CD4-positive, CD25-positive, alpha-beta regulatory T cell (primary cell): ENCODE measurements at places on chromosomes 7 and 10.
A peak's percentile ranks its signal among the peaks of the same experiment; 100 is the strongest.

DNA sequence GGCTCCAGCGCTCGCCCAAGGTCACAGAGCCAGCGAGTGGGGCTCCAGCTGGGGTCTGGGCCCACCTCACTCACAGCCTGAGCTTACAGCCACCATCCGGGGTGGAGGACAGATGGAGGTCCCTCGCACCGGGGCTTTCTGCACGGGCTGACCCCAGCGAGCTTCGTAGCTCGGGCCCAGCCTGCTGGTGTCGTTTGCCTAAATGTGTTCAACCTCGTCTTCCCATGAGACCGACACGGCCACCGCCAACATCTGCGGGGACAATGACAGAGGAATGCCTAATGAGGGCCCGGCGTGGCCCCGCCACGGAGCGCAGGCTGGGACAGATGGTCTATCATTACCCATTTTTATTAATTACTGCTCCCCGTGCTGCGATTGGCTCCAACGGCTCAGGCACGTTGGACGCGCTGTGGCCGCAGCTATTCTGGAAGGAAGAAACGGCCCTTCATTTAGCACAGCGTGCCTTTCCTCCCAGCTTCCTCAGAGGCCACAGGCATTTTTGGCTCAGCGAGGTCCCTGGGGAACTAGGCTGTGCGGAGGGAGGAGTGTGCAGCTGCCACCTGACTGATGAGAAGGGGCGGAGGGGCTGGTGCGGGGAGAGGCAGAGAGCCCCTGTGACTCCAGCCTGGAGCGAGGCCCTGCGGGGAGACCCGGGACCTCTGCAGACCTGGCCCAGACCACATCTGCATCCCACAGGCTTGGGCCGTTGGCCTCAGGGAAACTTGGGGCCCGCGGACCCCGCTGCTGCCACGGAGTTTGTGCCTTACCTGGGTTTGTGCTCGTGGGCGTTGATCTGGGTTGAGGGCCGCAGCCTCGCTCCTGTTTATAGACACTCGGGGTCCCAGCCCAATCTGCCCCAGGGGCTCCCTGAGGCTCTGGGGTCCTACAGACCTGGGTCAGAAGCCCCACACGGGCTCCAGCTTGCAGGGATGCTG, 22.9 kb upstream of the ELFN1 start:
- DNase-seq, result no peak

GRCh38 chr7:129768614-129769399, 157.3 kb downstream of the NRF1 start:
- DNase-seq, result no peak

DNA sequence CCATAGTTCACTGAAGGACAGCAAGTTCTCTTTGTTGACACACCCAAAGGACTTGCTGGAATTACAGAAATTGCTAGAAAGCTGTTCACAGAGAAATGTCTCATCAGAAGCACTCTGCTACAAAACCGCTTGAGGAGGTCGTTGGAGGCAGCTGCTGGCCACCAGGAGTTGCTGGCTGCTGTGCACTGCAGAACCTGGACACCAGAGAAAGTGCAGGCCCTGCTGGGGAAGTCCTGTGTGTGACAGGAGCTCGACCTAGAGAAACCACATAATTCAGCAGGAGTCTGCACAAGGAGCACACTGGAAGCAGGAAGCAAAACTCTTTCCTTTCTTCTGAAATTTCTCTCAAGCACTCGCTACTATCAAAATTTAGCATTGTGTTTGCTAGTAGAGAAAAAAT, 461.5 kb upstream of the GHITM start:
- DNase-seq, result no peak

- no peak for DNase-seq
Observed at GRCh38 chr7:75572814-75573213, 80.7 kb downstream of the SPDYE5 start.

- no peak for DNase-seq
Observed at GRCh38 chr10:10703382-10703781, 314.3 kb upstream of the CELF2 start.

GRCh38 chr7:158366346-158366745, 221.3 kb downstream of the PTPRN2 start:
- DNase-seq, result no peak

GRCh38 chr10:44322137-44322536, 62.8 kb downstream of the CXCL12 start:
- DNase-seq, result no peak

- no peak for DNase-seq
Observed at GRCh38 chr7:148042935-148043631, 547.5 kb upstream of the C7orf33 start.

DNA sequence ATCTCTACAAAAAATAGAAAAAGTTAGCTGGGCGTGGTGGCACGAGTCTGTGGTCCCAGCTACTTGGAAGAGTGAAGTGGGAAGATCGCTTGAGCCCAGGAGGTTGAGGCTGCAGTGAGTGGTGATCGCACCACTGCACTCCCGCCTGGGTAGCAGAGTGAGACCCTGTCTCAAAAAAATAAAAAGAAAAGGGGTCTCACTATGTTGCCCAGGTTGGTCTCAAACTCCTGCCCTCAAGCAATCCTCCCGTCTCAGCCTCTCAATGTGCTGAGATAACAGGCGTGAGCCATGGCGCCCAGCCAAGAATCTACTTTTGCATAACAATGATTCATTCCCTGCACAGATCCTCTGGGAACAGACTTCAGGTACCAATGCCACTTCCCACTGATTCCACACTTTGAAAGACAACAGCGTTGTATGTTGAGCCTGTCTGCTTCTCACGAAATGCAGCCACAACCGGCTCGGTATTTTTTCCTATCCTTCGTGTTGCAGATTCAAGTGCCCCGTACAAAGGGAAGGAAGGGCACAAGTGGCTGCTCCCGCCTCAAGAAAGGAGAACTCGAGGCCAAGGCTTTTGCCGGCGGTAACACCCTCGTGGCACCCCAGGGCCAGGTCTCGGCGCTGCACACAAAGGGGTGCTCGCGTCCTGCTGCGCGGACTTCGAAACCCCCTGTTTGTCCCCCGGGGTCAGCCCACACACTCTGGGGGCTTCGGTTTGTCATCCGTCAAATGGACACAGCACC, 745 bp downstream of the DAGLB start:
- peak; percentile 29 for DNase-seq

DNA sequence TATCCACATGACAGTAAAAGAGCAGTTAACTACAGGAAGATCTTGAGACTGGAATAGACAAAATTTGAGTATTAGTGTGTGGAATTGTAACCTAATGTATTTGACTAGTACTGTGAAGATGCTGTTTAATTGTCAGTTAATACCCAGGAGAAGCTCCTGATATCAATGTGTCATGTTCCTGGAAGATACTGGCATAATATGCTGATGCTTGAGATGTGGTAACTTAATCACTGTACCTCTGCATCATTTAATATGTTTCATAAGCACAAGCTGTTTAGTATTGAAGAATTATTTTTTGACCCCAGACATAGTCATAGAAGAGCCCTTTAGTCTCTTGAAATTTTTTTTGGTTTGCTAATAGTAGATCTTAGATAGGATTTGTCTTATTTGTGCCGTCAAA, 15.4 kb downstream of the CCSER2 start:
- DNase-seq, result no peak

DNA sequence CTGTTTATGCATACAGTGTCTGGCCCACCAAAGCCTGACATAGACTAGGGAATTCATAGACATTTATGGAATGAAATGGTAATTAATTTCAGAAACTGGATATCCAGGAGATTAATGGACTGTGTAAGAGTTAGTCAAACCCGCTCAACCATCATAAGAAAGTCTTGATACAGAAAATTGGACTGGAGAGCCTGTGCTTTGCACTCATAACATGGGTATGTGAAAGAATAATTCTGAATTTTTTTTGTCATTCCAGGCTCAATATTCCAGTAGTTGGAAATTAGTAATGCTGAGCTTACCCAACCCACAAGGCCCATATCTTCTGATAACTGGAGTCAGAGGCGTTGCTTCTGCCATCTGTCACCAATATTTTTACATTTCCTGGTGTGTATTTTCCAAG, 799.7 kb upstream of the IGFBP3 start:
- no peak for DNase-seq

GRCh38 chr10:125231813-125232475, 71.6 kb upstream of the CTBP2 start:
- no peak for DNase-seq

DNA sequence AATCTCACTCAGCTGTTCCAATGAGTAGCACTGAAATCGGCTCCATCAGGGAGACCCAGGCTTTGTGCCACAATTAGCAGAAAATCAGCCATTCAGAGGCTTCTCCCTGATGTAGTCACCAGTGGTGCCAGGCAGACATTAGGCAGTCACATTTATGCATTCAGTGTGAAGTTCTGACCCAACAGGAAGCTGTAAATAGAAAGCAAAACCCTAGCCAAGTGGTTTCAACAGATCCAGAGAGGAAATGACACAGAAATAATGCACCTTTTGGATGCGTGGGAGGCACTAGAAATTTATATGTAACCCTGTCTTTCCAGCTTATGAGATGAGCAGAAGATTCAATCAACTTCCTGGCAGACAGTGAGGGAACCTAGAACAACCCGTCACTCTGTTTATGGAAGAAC, 186.4 kb downstream of the PDE1C start:
- DNase-seq, result no peak

DNA sequence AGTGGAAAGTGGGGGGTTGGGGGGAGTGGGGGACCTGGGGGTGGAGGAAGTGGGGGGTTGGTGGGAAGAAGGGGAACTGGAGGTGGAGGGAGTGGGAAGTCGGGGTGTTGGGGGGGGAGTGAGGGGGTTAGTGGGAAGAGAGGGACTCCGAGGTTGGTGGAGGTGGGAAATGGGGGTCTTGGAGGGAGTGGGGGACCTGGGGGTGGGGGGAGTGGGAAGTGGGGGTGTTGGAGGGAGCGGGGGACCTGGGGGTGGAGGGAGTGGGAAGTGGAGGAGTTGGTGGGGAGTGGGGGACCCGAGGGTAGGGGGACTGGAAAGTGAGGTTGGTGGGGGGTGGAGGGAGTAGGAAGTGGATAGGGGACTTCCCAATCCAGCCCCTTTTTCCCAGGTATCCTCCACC, 906 bp upstream of the MMD2 start:
- DNase-seq, result no peak
